NCI-H774 (cell line): ENCODE measurements at places on chromosomes 4 and X.

- DNase-seq: no peak
Observed at GRCh38 chrX:48894891-48895290, 2.7 kb downstream of the TIMM17B start.

DNA sequence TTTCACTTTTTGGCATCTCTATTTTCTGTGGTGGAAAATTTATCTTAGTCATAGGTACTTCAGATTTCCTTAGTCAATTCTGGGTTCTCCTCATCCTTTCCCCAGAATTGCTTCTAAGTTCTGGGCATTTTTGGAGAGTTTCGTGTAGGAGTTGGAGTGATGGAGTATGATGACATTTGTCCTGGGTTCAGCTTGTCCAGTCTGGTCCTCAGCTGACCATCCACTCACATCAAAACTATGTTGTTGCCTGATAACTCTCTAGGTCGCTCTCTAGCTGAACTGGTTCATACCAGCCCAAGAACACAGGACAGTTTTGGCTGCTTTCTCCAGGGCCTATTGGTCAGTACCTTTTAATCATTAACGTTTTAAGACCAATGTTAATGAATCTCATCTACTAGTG lies 13.2 kb downstream of the PTTG2 start:
- no peak for DNase-seq

GRCh38 chr4:67521506-67521905 lies 23.8 kb downstream of the CENPC start:
- DNase-seq: no peak

DNA sequence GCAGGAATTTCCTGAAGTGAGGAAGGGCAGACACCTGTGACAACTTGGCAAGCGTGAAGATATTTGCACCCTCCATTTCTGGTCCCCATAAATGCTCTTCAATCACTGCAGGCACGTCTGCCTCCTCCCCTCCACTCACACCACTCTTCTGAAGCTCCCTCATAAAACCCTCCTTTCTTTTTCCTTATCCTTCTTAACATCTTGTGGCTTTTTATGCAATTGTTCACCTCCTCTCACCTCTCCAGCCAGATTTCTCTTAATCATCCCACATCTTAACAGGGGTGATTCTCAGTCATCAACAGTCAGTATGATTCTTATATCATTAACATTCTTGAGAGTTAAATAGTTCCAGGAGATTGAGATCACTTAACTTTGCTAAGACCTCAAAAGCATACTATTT lies 277.4 kb downstream of the SPRY1 start:
- no peak for DNase-seq

DNA sequence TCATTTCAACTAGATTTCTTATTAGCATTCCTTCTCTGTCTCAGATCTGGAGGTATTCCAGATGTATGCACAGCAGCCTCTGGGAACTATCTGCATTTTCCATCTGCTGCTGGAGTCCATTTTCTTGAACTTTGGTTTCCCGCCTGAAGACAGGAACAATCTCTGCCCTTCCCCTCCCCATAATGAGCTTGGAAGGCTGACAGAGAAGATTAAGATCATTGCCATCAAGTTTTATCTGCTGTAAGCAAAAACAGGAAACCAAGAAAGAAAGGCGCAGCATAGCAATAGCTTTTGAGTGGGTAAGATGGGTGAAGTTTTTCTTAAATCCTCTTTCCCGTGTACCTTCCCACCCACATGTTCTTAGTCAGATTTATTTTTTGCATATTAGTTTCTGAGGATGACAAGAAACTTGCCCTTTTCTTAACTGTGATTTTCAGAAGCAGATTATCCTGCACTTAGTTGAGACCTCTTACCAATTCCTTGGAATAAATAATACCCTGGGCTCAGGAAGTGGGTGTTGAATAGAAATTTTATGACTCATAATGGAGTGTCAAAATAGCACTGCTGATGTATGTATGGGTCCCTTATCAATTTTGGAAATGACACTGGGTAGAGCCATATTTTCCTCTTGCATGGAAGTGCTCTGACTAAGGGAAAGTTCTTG lies 78.3 kb downstream of the CT47B1 start:
- no peak for DNase-seq

GRCh38 chr4:130812117-130812765 lies 1716.3 kb downstream of the C4orf33 start:
- no peak for DNase-seq

DNA sequence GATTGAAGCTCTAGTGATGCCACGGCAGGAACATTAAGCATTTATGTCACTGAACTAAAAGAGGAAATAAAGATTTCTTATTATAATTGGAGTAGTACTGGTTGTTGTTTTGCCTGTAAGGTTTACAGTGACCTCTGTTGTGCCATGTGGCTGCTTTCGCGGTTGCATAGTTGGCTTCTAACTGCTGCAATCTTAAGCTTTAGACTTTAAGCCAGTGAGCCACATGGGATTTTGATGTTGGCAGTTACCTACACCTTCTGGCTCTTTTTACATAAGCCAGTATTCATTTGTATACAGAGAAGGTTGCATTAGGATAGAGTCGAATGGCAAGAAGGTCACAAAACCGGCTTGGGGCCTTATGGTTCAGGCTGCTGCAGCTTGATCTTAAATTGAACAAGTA lies 1311.6 kb downstream of the RAPGEF2 start:
- no peak for DNase-seq

DNA sequence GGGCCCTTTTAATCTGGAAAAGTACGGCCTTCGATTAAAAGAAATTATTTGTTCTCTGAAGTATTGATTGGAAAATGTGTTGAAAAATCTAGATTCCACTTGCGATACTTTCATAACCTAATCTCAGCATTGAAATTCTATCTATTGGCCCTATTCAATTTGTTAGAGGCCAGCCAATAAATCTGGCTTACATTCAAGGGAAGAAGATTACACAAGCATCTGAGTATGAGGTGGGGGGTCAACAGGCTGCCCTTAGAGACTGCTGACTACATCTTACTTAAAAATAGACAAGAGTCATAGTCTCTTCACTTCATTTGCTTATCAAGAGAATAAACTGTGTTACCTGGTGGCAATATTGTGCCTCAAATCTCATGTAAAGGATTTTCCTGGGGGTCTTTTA lies 248.0 kb upstream of the KCNIP4 start:
- no peak for DNase-seq

DNA sequence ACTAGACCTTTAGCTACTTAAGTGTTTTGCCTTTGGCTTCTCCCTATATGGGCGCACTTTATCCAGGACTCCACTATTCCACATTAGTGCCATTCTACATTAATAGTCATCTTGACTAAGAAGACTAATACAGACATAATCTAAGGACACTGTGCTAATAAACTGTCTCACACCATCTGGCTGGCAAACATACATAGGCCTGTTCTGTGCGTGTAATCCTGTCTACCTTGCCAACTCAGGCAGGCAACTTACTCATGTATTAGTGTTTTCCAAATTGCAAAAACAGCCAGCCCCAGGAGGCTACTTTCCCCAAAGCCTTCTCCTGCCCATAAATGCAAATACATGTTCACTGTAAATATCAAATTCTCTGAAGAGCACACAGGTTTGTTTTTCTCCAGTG lies 587.3 kb downstream of the TMA16 start:
- DNase-seq: no peak

DNA sequence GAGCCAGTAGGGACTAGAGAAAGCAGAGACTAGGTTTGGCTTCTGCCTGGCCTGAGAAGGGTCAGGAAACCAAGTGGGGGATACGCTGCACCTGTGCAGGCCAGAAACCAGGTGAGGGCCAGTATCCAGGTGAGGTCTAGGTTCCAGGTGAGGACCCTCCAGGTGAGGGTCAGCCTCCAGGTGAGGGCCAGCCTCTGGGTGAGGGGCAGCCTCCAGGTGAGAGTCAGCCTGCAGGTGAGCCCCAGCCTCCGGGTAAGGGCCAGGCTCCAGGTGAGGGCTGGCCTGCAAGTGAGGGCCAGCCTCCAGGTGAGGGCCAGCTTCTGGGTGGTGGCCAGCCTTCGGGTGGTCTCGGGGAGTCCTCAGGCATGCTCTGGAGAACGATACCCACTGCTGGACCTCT lies 238.8 kb downstream of the USP46 start:
- no peak for DNase-seq

DNA sequence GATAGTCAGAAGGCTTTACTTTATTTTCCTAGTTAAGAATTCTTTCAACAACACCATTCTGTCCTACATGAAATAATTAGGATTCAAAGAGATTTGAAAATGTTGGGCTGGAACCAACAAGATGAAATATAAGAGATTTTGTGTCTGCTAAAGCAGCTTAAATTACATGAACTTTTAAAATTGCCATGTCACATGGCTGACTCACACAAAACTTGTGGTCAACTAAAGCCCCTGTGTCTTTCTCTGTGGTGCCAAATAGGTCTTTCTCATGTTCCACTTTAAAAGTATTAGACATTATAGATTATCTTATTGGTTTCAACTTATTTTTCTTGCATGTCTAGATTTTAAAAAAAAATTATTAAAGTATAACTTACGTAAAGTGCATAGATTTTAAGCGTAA lies 60.8 kb upstream of the FHL1 start:
- no peak for DNase-seq

GRCh38 chr4:80393246-80393969 lies 57.9 kb downstream of the CFAP299 start:
- no peak for DNase-seq

DNA sequence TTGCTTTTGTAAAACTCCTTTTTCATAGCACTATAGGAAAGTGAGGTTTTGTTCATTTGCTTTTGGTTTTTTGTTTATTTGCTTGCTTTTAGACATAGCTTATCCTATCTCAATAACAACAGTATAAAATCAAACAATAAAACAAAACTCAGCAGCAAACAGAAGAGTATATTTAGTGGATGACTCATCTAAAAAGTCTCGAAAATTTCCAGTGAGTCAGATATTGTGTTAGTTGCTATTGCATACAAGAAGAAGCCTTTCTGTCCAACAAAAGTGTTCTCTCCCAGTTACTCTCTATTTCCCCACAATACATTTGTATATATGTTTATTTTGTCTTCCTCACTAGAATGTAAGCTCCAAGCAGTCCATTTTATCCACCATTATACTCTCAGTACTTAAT lies 36.0 kb upstream of the NPNT start:
- no peak for DNase-seq

DNA sequence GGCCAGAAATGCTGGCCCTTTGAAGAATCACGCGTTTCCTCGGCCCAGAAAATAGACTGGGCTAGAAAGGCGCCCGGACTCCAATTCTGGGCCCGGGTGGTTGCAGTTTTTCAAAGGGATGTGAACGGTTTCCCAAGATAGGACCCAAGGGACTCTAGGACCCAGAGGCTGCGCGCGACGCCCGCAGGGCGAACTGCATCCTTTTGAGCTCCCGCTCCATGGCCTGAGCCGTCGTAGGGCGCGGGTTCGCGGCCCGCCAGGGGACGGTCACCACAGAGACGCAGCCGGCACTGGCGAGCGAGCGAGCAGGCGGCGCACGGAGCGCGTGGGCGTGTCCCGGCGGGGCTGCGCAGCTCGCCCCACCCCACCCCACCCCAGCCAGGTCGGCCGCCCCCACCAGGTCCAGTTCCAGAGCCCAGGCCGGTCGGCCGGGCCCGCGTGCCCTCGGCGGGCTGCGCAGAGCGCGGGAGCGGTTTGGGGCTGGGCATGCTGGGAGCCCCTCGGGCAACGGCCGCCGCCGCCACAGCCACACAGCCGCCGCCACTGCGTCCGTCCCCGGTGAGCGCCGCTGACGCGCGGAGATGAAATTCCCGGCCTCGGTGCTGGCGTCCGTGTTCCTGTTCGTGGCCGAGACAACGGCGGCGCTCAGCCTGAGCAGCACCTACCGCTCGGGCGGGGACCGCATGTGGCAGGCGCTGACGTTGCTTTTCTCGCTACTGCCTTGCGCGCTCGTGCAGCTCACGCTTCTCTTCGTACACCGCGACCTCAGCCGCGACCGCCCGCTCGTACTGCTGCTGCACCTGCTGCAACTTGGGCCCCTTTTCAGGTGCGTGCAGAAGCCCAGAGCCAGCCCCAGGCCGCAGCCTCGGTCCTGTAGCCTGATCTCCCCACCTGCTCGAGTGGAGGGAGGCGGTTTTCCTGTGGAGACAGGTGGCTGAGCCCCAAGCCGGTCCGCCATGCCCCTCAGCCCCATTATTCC lies at the start of gene XK:
Gene XK, plus strand, starts transcription at position 411 of the 979 bp plus-strand sequence. Its CDS starts 171 bp downstream, at position 582.
- DNase-seq: peak; percentile 45

- DNase-seq: no peak
Observed at GRCh38 chr4:96262057-96262456, 422.2 kb downstream of the PDHA2 start.

- DNase-seq: no peak
Observed at GRCh38 chr4:129098531-129099001, 2.6 kb downstream of the C4orf33 start.

- no peak for DNase-seq
Observed at GRCh38 chrX:47285836-47286320, 53.1 kb downstream of the USP11 start.

DNA sequence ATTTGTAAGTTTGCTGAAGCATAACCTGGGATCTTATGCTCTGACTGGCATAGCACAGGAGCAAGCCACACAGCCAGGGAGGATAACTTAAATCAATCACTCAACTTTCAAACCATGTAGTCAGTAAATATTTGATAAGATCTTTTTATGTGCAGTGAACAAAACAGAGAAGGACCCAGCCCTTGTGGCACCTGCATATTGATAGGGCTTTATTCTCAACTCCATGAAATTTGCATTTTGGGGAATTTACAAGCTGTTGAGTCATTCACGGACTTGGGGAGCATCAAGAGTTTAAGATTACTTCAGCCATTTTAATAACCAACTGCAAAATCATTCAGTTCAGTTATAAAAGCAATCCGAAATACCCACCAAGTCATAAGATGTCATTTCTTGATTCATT lies 122.6 kb downstream of the COMMD8 start:
- DNase-seq: no peak

DNA sequence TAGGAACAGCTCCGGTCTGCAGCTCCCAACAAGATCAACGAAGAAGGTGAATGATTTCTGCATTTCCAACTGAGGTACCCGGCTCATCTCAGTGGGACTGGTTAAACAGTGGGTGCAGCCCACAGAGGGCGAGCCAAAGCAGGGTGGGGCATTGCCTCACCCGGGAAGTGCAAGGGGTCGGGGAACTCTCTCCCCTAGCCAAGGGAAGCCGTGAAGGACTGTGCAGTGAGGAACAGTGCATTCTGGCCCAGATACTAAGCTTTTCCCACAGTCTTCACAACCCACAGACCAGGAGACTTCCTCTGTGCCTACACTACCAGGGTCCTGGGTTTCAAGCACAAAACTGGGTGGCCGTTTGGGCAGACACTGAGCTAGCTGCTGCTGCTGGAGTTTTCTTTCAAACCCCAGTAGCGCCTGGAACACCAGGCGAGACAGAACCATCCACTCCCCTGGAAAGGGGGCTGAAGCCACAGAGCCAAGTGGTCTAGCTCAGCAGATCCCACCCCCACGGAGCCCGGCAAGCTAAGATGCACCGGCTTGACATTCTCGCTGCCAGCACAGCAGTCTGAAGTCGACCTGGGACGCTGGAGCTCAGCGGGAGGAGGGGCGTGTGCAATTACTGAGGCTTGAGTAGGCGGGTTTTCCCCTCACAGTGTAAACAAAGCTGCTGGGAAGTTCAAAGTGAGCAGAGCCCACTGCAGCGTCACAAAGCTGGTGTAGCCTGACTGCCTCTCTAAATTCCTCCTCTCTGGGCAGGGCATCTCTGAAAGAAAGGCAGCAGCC lies 84.6 kb downstream of the THOC2 start:
- DNase-seq: no peak
